ENCODE measurements at places on chromosomes 2 and 18.

- DNase-seq = no peak
- H3K4me3 ChIP-seq = no peak overlapping the region
- no peaks in the 10 kb centered on the region for H3K4me1 ChIP-seq
- no peaks in the 10 kb centered on the region for H3K27me3 ChIP-seq
- H3K27ac ChIP-seq = no peak overlapping the region
- no peaks in the 10 kb centered on the region for H3K36me3 ChIP-seq
Observed at GRCh38 chr2:178304333-178304732, 110.0 kb downstream of the OSBPL6 start.

GRCh38 chr2:73175663-73176204, 26.6 kb upstream of the NOTO start:
- no peaks in the 10 kb centered on the region for H3K36me3 ChIP-seq
- peaks cover 45% of the 10 kb centered on the region for H3K27me3 ChIP-seq
- H3K27ac ChIP-seq = no peak overlapping the region
- DNase-seq = no peak
- peaks cover 24% of the 10 kb centered on the region for H3K4me1 ChIP-seq

- no peaks in the 10 kb centered on the region for H3K36me3 ChIP-seq
- H3K4me1 ChIP-seq = peaks cover 6% of the 10 kb centered on the region
- H3K27ac ChIP-seq = no peak overlapping the region
- no peak overlapping the region for H3K4me3 ChIP-seq
- DNase-seq = no peak
- no peaks in the 10 kb centered on the region for H3K27me3 ChIP-seq
Observed at GRCh38 chr2:178418426-178418825, 32.5 kb downstream of the PRKRA start.

DNA sequence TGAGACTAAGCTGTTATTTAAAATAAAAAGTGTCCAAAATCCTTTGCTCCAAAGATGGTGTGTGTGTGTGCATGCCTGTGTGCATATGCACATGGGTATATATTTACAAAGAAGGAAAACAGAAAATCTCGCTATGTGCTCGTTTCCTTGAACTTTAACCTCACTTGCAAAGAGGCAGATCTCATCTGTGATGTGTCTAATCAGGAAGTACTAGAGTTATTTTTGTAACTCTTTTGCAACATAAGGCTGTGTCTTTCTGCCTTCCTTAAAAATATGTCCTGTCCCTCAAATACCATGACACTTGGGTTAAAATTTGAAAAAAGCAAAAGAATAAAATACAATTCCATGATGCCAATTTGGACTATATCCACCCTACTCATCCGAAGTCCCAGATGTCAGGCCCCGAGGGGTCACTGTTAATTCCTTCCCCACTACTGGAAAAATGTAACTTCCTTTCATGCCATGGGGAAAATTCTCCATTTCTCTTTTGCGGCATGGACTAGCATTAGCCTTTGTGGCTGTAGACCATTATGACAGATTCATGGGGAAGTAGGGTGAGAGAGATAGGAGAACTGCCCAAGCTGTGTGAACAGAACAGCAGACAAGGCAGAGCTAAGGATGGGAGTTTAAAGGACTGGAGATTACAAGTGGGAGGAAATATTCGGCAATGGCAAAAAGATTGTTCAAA, 191.3 kb downstream of the MYO1B start:
- no peaks in the 10 kb centered on the region for H3K4me1 ChIP-seq
- no peak overlapping the region for H3K4me3 ChIP-seq
- no peak for DNase-seq

DNA sequence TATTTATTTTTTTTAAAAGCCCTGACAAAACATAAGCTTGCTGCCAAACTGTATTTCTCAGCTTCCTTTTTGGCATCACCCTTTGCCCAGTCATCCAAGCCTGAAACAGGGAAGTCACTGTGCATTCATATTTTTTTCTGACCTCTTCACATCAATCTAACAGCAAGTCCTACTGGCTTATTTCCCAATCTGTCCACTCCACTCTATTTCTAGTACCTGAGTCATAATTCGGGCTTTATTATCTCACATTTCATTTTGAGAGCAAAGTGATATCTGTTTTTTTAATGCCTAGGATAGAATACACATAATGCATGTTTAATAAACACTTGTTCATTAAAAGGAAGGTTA, 5.1 kb downstream of the HNMT start:
- H3K36me3 ChIP-seq = no peaks in the 10 kb centered on the region
- no peak for DNase-seq
- H3K27me3 ChIP-seq = no peaks in the 10 kb centered on the region
- H3K27ac ChIP-seq = no peak overlapping the region
- no peaks in the 10 kb centered on the region for H3K4me1 ChIP-seq
- no peak overlapping the region for H3K4me3 ChIP-seq

- H3K4me3 ChIP-seq = no peak overlapping the region
- H3K4me1 ChIP-seq = no peaks in the 10 kb centered on the region
- no peaks in the 10 kb centered on the region for H3K27me3 ChIP-seq
Observed at GRCh38 chr18:40531051-40531450, 1424.0 kb upstream of the PIK3C3 start.

- H3K36me3 ChIP-seq = no peaks in the 10 kb centered on the region
- no peak for DNase-seq
- no peaks in the 10 kb centered on the region for H3K27me3 ChIP-seq
- H3K4me3 ChIP-seq = no peak overlapping the region
- H3K4me1 ChIP-seq = no peaks in the 10 kb centered on the region
Observed at GRCh38 chr2:120856421-120856862, 120.8 kb downstream of the GLI2 start.

DNA sequence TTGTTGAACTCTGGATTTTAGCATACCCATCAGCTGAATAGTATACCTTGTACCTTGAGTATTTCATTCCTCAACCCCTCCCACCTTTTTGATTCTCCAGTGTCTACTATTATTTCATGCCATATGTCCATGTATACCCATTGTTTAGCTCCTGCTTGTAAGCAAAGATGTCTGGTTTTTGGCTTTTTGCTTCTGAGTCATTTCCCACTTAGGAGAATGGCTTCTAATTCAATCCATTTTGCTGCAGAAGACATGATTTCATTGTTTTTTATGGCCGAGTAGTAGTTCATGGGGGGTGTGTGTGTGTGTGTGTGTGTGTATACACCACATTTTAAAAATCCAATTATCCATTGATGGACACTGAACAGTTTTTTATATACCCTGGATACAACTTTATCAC, 24.3 kb upstream of the MOCOS start:
- no peak for DNase-seq
- no peaks in the 10 kb centered on the region for H3K27me3 ChIP-seq
- no peak overlapping the region for H3K4me3 ChIP-seq
- no peak overlapping the region for H3K27ac ChIP-seq

DNA sequence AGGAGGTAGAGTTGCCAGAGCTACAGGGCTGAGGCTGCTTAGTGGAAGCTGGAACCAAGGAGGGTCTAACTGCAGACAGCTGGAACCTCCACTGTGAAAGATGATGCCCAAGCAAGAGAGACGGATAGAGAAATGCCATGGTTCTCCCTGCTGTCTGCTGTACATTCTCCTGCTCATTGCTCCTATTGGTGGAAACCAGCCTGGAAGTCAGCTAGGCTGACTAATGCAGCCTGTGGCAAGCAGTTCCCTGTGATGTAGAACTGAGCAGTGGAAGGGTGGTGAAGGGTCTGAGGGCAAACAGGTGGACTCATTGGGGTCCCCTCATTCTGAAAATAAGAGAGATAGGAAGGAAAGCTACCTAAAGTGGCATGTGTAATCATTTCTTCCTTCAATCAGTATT, 563.6 kb downstream of the SLC4A3 start:
- no peaks in the 10 kb centered on the region for H3K4me1 ChIP-seq
- no peak overlapping the region for H3K4me3 ChIP-seq
- no peaks in the 10 kb centered on the region for H3K27me3 ChIP-seq
- DNase-seq = no peak
- H3K27ac ChIP-seq = no peak overlapping the region
- H3K36me3 ChIP-seq = no peaks in the 10 kb centered on the region

DNA sequence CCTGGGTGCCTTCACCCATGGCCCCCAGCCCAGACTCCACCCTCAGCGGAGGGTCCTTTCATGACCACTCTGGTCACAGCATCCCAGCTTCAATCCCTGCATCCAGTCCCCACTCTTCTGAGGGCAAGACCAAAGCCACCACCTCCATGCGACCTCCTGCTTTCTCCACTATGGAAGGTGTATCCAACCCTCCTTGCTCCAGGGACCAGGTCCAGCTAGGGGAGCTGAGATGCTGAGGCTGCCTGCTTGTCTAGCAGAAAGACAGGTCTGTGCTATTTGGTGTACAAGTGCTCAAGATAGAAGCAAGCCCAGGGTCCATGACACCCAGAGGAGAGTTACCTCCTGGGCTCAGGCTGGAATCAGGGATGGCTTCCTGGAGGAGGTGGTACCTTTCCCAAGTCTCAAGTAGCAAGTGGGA, 73.8 kb upstream of the RAB6C start:
- no peaks in the 10 kb centered on the region for H3K4me1 ChIP-seq
- no peaks in the 10 kb centered on the region for H3K27me3 ChIP-seq
- H3K27ac ChIP-seq = no peak overlapping the region
- no peaks in the 10 kb centered on the region for H3K36me3 ChIP-seq
- H3K4me3 ChIP-seq = no peak overlapping the region

GRCh38 chr2:34523958-34524514, 924.9 kb upstream of the FAM98A start:
- DNase-seq = no peak
- H3K27me3 ChIP-seq = no peaks in the 10 kb centered on the region
- no peak overlapping the region for H3K27ac ChIP-seq
- H3K4me1 ChIP-seq = no peaks in the 10 kb centered on the region

GRCh38 chr2:120034621-120035020, 21.7 kb downstream of the EPB41L5 start:
- H3K4me1 ChIP-seq = no peaks in the 10 kb centered on the region
- H3K27me3 ChIP-seq = no peaks in the 10 kb centered on the region
- DNase-seq = no peak
- H3K4me3 ChIP-seq = no peak overlapping the region

DNA sequence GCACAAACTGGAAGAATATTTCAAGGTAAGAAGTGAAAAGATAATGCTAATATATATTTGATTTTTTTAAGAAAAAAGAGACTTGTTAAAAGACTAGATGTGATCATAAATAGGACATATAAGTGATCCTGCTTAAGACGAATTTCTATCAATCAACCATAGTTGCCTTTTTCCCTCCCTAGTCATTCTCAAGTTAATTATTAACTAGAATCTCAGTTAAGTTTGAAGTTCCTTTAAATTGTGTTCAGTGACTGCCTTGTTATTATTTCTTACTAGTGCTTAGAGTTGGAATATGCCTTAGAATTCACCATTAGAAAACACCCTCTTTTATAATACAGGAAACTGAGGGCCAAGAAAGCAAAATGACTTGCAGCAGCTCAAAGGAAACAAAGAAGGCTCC, 141.5 kb upstream of the SP5 start:
- H3K27me3 ChIP-seq = no peaks in the 10 kb centered on the region
- H3K36me3 ChIP-seq = no peaks in the 10 kb centered on the region
- no peak overlapping the region for H3K27ac ChIP-seq
- no peak overlapping the region for H3K4me3 ChIP-seq
- H3K4me1 ChIP-seq = no peaks in the 10 kb centered on the region

GRCh38 chr2:8633186-8633734, 48.6 kb upstream of the ID2 start:
- DNase-seq = no peak
- H3K27ac ChIP-seq = no peak overlapping the region
- H3K27me3 ChIP-seq = peaks cover 2% of the 10 kb centered on the region
- no peak overlapping the region for H3K4me3 ChIP-seq
- H3K36me3 ChIP-seq = no peaks in the 10 kb centered on the region
- H3K4me1 ChIP-seq = peaks cover 26% of the 10 kb centered on the region

- no peak overlapping the region for H3K27ac ChIP-seq
- H3K4me3 ChIP-seq = no peak overlapping the region
- H3K36me3 ChIP-seq = no peaks in the 10 kb centered on the region
- no peak for DNase-seq
Observed at GRCh38 chr18:74996055-74996454, 212.9 kb downstream of the PTGR3 start.

Data from thymus (tissue), 14 donors.